ENCODE measurements at places on chromosomes 5 and 9.

GRCh38 chr9:5453673-5454072 is 3.3 kb downstream of the CD274 start:
- DNase-seq = no peak

GRCh38 chr9:29798599-29798998 is 2225.3 kb upstream of the C9orf72 start:
- no peak for DNase-seq

GRCh38 chr5:11719888-11720481 is 184.3 kb downstream of the CTNND2 start:
- DNase-seq = peak; percentile 3

DNA sequence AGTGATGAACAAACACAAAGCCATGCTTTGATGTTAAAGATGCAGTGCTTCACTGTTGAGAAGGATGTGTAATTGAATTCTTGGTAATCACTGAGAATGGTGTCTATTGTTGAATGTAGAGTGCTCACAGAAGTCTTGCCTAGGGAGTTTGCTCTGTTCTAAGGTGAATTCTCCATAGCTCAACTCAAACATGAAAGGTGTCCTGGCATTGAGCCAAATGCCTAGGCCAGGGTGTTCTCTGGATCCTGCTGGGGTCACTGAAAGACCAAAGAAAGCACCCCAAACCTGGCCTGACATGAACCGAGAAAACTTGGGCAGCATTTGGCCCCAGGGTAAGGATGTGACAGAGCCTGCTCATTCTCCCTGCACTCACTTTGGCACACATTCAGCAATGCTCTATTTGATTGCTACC is 217.3 kb downstream of the ARL15 start:
- DNase-seq = no peak

DNA sequence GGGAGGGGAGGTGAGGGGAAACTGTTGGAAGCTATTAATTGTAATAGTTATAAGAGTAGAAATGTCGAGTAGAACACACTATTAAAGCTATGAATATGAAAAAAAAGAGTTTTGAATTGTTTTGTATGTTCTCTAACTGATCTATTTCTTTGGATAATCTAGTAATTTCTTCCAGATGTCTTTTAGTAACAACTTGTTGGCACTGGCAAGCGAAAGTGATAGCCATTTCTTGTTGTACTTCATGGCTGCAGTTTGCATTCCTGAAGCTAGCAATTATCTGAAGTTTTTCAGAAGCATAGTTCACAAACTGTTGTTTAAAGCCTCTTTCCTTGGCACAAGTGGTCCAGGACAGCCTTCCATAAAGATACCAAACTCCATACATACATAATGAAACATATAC is 49.4 kb upstream of the SPATA31C2 start:
- peak; percentile 37 for DNase-seq

DNA sequence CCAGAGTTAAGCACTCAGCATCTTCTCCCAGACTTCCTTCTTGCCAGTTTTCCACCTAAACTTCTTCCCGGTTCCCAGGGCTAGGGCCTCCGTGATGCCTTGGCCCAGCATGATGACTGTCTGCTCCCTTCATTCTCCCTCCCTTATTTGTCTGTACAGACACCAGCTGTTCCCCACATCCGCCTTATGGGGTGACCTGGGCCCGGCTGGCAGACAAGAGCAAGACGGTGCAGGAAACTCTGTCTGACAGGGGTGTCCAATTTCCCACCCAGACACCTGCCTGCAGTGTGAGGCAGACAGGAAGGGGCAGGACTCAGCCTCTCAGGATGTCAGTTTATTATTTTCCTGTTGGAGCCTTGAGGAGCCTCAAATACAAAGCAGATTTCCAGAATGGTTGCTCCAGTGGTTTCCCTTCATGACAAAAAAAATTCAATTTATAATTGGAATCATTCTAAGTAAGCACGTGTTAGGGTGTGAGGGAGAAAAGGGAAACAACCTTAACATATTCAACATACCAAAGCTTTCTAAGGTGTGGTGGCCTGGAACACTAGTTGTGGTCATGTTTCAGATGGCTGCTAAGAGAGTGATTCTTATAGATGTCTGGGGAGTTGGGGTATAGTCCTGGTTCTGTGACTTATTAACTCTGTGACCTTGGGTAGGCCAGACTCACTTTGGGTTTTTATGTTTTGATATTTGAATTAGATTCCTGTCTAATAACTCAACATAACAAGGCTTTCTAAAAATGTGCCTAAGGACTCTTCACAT is 234.5 kb downstream of the PAPPA start:
- DNase-seq = peak; percentile 31

- DNase-seq = no peak
These were observed 346.5 kb upstream of the MEF2C start for GRCh38 chr5:89229331-89230070.

DNA sequence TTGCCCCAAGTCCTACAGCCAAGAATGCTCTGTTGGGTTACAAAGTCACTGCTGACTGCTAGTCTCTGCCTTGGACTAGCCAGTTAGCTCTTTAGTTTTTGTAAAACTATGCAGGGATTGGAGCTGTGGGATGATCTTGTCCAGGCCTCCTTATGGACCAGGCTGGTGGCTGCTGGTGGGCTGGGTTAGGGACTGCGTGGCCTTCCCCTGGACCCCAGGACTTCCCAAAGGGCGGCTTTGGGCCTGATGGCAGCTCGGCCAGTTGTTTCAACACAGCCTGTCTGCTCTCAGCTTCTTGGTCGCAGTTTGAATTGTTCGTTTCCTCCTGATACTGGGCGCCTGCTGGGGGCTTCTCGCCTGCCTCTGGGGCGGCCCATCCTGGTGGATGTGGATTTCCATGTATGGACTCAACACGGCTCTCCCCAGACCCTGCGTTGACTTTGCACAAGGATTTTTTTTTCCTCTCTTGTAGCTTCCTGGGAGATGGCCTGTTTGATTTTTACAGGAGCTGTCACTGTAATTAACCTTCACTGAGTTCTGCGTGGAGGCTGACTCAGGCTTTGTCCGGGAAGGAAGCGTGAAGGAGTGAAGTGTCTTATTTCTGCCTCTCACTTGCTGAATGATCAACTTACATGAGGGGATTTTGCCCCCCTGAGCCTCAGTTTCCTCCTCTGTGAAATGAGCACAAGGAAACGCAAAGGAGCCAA is 91.9 kb upstream of the NEURL1B start:
- DNase-seq = no peak

- DNase-seq = no peak
These were observed 233.8 kb upstream of the TMEM161B start for GRCh38 chr5:88502179-88503040.

DNA sequence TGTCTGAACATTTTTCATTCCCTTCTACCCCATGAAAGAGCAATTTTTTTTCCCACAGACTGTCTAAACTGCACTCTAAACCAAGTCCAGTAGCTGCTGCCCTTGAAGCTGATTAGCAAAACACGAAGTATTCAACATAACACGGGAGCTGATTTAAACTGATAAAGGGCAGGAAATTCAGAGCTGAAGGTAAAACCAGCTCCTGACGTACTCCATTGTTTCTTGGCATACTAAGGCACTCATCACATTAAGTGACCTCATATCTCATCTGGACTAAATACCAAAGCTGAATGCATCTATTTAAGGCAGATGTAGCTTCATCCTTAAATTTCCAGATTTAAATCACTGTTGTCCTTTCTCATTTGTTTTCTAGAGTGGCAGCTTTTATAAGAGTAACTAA is 12.0 kb downstream of the GDF9 start:
- DNase-seq = no peak

- no peak for DNase-seq
These were observed 20.8 kb upstream of the SLC44A1 start for GRCh38 chr9:105223544-105224140.

DNA sequence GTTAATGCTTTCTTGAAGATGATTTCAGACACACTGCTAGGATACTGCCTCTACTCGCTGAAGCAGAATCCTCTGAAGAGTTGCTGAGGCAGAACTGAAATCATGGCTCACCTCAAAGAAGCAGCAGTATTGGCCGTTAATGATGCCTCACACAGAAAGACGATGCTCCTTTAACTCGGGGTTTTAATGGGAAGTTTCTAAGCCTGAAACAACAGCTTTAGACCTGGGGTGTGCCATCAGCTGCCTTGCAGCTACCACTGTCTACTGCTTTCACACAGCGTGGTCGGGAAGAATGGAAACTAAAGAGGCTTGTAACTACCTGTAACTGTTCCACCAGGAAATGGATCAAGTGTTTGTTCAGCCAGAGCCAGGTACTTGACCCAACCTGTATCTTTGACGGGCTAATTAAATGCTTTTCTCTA is at the start of gene CTXN3:
Gene CTXN3, plus strand, starts transcription at position 65 of the 422 bp plus-strand sequence. CDS start 8,440 bp downstream, outside the sequence.
- no peak for DNase-seq

DNA sequence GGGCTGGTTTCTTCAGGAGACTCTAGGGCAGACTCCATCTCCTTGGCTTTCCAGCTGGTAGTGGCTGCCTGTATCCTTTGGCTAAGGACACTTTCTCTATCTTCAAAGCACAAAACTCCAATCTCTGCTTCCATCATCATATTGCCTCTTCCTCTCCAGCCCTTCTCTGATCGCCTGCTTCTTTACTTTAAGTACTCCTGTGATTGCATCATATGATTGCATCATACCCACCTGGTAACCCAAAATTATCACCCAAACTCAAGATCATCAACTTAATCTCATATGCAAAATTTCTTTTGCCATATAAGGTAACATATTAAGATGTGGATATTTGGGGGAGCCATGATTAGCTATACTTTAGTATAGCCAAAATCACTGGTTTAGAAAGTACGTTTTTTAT is 1092.6 kb upstream of the CDH6 start:
- no peak for DNase-seq

DNA sequence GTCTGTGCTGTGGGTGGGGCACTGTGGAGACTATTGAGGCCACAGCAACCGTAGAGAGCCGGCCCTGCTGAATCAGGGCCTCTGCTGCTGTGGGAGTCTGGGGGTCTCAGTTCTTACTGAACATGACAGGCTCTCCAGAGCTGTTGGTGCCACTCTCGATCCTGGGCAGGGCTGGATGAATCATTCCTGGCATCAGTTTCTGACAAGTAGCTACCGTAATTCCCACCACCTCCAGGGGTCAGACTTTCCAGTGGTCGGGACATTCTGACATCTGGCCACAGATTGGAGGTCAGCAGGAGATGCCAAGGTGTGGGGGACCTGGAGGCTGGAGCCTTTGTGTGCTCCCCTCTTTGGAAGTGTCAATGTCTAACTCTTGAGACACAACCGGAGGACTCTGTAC is 188.4 kb downstream of the IRX2 start:
- DNase-seq = no peak

GRCh38 chr9:131776473-131776872 is 36.6 kb upstream of the RAPGEF1 start:
- DNase-seq = peak; percentile 45

GRCh38 chr5:174553556-174553955 is 170.8 kb upstream of the MSX2 start:
- no peak for DNase-seq

DNA sequence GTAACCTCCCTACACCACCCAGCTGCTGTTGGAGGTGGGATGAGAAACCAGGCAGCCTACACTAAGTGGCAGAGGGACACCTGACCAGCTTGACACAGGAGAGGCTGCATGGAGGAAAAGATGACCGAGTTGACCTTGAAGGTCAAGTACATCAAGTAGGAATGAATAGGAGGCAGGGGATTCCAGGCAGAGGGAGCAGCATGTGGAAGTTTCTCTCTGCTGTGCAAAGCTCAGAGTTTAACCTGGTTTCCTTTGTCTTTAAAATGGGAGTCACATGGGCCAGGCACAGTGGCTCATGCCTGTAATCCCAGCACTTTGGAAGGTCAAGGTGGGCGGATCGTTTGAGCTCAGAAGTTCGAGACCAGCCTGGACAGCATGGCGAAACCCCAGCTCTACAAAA is 32.6 kb downstream of the SPRY4 start:
- no peak for DNase-seq

DNA sequence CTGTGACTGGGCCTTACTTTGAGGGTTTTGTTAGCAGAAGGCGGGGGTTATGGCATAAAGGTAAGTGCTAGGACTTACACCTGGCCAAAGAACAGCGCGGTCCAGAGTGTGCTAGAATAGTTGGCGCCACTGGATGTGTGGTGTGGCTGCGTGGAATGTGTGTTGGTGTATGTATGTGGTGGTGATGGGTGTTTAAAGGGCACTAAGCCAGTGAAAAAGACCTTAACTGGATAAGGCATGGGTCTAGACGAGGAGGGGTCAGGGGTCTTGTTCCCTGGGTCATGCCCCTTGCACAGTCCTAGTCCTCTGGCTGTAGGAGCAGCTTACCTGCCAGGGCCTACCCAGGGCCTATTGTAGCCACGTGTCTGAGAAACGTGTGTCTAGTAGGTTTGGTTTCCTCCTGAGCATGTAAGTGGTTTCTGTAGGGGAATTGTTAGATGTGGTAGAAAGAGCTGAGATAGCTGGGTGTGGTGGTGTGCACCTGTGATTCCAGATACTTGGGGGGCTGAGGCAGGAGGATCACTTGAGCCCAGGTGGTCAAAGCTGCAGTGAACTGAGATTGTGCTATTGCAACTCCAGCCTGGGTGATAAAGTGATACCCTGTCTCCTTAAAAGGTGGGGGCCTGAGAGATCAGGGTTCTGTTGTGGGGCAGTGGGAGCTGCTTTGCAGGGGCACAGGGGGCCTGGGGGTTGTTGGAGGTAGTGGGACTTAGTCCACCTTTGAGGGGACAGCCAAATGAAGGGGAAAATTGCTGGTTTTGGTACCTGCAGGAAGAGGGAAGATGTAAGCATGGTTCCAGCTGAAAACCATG is 55.2 kb downstream of the HSPA4 start:
- no peak for DNase-seq

DNA sequence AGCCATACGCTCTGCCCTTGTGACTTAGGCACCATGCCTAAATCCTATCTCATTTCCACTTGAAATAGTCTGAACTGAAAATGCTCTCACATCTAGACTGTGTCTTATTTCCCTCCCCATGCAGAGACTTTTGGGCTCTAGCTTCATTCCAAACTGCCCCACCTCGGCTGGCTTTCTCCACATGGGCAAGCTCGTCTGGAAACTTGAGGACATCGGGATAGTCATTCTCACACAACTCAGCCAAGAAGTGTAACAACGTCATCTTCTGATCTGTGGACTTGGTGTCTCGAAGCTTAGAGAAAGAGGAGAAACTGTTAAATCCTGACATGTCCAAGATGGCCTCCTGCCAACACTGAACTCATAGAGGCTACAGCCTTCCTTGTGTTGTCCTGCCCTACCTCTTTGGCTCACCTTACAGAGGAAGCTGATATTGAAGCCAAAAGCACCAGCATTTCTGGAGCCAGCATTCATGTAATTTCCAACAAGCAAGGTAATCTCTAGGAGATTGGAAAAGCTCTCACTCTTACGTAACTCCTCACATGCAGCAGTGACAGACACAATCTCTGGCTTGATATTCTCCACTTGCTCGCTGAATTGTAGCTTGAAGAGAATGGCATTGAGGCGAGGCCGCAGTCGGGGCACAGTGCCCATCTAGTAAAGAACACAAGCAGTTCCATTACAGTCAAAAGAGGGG is 39.6 kb downstream of the PCDHGC5 start:
- DNase-seq = peak; percentile 31

DNA sequence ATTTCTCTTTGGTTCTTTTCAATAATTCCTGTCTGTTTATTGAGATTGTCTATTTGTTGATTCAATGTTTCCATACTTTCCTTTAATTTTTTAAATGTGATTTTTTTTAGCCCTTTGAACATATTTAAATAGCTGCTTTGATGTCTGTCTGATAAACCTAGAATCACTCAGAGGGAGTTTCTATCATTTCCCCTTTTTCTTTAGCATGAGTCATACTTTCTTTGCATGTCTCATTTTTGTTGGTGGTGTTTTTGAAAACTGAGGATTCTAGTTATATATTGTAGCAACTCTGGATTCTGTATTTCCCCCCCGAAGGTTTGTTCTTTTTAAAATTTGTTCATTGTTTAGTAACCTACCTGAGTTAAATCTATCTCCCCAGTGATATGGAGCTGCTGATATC is 24.2 kb upstream of the ZNF618 start:
- DNase-seq = no peak

Measured in fibroblast of skin of right biceps (primary cell).